CD4-positive, alpha-beta T cell treated with Interferon gamma for 1 hour (primary cell): ENCODE measurements at places on chromosomes 7 and 10.

GRCh38 chr10:116589926-116590325 lies 833 bp upstream of the PNLIPRP1 start:
- no peak for DNase-seq

DNA sequence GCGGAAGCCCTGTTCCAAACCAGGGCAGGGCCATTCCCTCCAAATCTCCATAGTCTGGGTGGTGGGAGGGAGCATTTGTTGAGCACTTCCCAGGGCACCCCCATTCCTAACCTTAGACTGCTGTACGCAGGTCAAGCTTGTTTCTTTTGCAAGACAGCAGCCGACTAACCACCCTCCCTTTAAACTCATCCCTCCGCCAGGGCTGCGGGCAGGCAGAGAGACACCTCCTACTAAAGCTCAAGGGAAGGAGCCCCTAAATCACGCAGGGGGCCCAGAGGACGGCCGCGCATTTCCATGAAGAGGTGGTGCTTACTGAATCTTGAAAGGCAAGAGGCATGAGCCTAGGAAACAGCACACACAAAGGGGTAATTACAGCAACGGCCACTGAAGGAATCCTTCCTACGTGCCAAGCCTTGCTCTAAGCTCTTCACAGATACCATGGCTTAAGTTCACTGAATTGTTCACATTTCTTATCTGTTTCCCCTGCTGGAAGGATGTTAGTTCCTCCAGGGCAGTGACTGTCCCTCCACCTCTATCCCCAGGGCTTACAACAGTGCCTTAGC lies 90.0 kb downstream of the PROSER2 start:
- no peak for DNase-seq

DNA sequence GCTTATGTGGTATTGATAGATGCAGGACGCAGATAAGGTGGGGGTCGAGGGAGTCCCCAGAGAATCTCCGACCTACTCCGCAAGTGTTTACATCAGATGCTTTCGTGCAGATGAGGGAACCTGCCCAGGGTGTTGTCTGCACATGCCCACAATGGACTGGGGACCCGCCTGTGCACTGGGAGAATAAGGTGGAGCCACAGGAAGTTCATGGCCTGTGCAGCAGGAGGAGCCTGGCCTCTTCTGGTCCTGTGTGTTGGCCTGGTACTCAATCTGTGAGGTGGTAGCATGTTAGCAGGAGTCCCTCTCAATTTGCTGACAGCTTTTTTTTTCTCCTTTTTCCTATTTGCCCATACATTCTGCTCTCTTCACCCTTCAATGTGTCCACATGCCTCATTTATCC lies 54.1 kb upstream of the AKR1C1 start:
- DNase-seq: no peak

- no peak for DNase-seq
Observed at GRCh38 chr7:121537031-121537430, 140.9 kb upstream of the FAM3C start.

GRCh38 chr10:15453926-15454325 lies 82.8 kb upstream of the FAM171A1 start:
- DNase-seq: no peak

DNA sequence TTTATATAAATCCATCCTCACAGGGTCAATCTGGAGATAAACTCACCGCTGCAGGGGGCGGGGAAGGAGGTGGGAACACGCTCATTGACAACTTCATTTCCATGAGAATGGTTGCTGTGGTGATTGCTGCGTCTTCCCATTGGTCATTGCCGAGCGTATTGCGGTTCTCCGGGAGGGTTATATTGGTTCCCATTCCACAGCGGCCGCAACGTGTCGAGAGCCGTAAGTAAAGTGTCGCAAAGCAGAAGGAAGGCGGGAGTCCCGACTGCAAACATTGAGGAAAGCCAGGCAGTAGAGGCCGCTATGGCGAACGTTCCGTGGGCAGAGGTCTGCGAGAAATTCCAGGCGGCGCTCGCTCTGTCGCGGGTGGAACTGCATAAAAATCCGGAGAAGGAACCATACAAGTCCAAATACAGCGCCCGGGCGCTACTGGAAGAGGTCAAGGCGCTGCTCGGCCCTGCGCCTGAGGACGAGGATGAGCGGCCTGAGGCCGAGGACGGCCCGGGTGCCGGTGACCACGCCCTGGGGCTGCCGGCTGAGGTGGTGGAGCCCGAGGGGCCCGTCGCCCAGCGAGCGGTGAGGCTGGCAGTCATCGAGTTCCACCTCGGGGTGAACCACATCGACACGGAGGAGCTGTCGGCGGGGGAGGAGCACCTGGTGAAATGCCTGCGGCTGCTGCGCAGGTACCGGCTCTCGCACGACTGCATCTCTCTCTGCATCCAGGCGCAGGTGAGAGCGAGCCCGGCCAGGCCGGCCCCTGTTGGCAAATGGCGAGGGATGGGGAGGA lies at the start of gene KIFBP:
KIFBP (plus strand) TSS at position 274 of the 787 bp plus-strand sequence; CDS start at position 304, 30 bp downstream.
- DNase-seq: peak; percentile 85

DNA sequence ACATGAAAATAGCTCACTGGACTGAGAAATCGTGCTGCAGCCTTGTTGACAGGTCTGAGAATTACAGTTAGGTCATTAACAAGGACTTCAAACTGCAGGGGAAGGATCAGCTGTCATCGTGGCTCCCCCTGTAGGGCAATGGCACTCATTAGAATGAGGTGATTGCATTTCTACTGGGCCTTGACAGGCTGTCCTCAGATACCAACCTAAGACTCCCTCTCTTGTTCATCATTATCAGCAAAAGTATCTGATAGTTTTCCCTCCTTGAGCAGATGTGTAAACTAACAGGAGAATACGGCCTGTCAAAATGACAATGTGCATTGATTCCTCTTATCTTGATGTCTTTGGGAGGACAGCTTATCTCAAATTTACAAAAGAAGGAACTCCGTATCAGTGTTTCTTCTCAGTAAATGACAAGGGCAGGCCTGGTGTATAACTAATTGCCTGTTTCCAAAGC lies 648.5 kb upstream of the LRRN3 start:
- DNase-seq: no peak

DNA sequence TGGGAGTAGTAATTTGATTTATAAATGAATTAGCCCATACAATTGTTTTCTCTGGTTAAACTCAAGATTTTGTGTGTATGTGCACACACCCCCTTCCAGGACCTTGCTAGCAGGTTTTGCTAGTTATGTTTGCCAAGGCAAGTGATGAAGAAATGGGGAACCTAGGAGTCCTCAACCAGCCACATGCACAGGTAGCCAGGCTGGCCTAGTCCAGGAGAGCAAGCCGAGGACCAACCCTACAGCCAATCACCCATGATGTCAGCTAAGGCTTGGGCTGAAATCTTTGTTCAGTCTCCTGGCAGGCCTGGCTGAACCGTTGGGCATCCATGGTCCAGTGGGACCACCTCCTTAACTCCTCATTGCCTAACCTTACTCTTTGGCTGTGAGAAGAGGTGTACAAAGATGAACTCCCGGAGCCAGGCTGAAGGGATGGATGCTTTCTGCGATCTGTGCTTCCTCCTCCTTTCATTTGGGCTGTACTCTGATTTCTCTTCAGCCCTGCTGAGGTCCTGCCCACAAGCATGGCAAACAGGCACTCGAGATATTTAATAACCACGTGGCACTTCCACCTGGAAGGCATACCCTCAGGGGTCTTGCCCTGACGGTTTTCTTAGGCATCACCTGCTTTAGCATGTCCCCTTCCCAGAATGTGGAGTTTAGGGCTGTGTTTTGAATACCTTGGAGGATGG lies 22.1 kb downstream of the HNRNPA2B1 start:
- DNase-seq: no peak

DNA sequence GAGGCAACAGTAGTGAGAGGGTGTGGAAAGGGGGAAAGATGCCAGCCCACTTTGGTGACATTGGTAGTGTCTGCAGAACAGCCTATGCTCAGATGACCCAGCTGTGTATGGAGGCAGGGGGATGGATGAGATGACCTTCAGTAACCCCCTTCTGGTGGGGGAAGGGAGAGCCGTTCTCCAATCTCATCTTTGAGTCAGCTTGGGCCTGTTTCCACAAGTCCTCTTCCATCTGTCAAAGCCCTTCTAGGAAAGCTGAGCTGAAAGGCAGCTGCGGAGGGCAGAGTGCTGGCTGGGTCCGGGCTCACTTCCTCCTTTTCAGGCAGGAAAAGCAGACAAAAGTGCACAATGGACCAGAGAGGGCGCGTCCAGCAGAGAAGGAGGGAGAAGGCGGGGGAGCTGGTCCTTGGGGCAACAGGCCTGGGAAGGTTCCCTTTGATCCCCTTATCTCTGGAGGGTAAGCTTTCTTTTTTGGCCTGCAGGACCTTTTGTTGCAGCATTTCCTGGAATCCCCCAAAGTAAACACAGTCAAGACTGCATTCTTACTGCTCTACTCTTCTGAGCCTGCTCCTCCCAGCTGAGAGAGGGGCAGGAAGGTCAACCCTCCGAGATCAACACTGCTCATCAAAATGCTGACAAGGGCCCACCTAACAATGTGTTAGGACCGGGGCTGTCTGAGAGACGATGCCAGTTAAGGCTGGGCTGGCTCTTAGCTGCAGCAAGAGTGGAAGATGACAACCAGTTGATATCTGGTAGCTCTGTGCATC lies 1.2 kb upstream of the LRMDA start:
- DNase-seq: peak; percentile 38

- no peak for DNase-seq
Observed at GRCh38 chr7:149871576-149871975, 2.2 kb upstream of the ATP6V0E2 start.

DNA sequence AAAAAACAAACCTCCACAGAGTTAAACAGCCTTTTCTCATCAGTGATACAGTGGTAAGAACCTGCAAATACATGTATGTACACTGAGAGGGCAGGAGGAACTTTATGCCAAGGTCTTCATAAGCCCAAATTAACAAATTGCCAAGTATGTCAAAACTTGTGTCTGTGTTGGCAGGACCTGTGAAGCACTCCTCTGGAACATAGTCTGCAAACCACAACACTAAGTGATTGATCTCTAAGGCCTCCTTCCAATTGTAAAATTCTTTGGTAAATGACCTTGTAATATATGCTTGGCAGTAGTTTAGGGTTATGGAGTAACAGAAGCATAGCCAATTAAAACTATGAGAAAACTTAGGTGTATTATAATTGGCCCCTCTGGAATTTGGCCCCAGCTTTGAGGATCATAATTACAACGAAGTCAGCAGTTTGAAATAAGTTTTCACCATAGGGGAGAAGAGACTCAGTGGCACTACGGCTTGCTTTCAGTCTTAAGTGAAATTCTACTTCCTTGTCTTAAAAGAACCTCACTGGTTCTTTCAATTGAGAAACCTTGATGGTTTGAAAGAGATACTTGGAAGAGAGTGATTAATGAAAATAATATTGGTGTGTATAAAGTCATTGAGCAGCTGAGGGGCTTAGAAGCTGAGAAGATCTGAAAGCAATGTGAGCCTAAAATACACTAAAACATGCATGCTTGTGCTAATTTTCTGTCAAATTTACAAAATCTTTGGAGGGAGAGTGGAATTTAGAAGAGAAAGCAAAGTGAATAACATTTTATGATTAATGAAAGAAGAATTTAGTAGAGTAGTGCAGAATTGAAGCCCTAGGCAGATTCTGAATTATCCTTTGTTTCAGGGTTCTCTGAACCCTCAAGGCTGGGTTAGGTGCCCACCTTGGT lies 57.6 kb downstream of the CNNM2 start:
- no peak for DNase-seq

DNA sequence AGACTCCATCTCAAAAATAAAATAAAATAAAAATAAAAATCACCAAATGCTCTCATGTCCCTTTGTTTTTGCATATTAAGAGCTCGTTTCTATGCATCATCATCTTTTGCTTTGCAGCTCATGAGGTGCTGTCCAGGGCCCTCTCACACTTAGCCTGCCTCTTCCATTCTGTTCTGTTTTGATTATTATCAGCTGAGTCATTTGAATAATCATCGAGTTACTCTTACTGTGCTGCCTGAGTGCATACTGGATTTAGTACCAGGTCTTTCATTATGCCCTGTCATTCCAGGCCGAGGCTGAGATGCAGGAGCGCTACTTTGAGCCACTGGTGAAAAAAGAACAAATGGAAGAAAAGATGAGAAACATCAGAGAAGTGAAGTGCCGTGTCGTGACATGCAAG lies 33.0 kb downstream of the UCMA start:
- no peak for DNase-seq

- DNase-seq: no peak
Observed at GRCh38 chr7:98212532-98213041, 1.3 kb downstream of the BHLHA15 start.

DNA sequence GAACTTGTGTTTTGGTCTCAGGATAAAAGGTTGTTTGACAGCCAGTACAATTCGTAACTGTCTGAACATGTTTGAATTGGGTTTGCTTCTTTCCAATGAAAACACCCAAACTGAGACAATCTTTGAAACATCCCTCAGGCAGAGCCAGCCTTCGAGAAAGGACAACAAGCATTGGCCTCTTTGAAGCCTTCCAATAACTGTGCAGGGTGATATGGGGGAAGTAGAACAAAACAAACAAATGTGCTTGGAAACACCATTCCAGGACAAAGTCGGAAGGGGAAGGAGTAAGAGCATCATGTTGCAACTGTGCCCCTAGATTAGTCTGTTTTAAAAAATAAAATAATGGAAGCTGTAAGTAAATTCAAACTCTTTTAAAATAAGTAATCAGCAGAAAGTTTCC lies 39.5 kb downstream of the IL2RA start:
- no peak for DNase-seq

- no peak for DNase-seq
Observed at GRCh38 chr10:52567247-52567580, 205.4 kb downstream of the MBL2 start.

DNA sequence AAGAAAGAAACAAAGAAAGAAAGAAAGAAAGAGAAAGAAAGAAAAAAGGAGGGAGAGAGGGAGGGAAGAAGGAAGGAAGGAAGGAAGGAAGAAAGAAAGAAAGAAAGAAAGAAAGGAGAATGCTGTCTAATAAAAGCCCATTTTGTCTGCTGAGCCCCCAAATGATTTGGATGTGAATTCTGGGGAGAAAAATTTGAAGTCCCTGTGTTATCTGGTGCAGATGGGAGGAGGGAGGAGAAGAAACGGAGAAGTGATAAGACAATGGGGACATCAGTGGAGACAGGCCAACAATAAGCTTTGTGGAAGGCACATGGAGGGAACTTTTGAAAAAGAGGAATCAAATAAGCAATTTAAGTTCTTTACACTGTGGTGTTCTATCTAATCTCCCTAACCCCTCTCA lies 24.6 kb upstream of the TMEM273 start:
- no peak for DNase-seq
